ENCODE measurements at places on chromosomes 12 and 14.

DNA sequence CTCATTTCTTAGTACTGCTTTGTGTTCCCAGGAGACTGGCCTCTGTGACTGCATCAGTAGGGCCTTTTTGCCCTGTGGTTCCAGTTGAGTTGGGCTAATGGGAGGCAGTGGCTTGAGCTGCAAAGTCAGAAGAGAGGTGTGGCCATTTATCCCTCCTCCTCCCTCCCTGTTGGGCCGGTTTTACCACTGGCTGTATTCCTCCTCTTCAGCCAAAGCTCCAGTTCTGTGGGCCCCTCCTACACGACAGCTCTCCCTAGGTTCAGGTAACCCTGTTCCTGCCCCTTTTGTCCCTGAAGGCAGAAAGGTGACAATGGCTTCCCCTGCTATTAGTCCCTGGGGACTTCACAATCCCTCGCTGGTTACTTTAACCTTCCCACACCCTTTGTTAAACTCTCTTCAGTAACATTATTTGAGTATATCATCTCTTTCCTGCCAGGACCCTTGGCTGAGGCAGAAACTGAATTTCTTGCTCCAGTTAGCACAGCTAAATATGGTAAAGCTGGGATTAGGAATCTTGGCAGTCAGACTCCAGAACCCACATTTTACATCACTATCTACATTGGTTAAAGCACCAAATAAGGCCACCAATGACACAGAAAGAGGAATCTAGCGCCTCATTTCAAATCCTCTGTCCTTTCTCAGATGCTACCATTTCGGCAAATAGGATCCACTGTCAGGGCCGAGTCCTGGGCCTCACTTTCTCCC is 121.9 kb upstream of the SLC35F4 start:
- no peak for DNase-seq

DNA sequence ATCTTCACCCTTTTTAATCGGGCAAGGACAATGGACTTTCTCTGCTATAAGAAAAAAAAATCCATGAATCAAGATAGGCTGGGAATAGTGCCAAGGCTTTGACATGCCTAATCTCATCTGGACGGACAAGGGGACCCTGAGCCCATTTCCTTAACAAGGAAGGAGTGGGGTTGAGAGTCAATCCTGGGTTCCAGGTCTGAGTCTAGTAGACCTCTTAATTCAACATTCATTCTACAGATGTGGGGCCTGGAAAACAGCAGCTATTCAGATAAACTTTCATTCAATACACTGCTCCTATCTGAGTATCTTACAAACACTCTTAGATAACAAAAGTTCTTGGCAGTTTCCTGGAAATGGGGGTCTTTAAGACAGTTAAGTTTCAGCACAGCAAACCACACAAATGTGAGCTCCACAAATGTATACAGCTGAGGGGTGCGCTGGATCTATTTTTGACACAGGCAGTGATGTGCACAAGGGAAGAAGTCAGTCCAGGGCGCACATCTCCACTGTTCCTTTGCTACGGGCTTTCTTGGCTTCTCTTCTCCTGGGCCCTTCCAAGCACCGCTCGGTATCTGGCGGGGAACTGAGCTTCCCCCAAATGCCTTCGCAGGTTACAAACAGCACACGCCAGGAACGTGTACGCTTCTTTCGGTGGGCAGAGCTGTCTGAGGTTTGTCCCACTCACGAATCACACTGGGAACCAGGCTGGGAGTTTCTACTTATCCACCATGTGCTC is 82.2 kb upstream of the GPR68 start:
- DNase-seq: no peak

- DNase-seq: no peak
These were observed 475.6 kb upstream of the MIS18BP1 start for GRCh38 chr14:45728434-45729225.

GRCh38 chr12:51865757-51866270 is 17.3 kb upstream of the FIGNL2 start:
- DNase-seq: no peak

DNA sequence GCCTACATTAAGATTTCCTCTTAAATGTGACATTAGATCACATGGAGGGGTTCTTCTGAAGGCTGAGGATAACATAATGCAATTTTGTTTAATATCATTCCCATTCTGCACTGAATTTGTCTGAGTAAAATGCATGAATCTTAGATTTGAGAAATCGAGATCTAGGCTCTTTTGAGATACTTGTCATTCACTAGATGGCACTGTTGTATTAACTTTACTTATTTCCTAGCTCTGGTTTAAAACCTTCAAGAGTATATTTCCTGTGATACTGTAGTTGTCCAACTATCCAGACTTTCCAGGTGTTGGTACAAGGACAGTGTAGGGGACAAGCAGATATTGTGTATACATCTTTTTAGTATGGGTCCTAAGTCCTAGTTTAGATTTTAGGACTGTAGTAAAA is 91.7 kb upstream of the SEL1L start:
- no peak for DNase-seq
